ENCODE measurements at places on chromosomes 5 and 9.

- DNase-seq = no peak
These were observed 16.2 kb upstream of the ITGA1 start for GRCh38 chr5:52771343-52772039.

GRCh38 chr5:117638581-117638980 lies 1064.0 kb upstream of the SEMA6A start:
- no peak for DNase-seq

GRCh38 chr9:120780367-120780766 lies 12.8 kb downstream of the FBXW2 start:
- DNase-seq = no peak

DNA sequence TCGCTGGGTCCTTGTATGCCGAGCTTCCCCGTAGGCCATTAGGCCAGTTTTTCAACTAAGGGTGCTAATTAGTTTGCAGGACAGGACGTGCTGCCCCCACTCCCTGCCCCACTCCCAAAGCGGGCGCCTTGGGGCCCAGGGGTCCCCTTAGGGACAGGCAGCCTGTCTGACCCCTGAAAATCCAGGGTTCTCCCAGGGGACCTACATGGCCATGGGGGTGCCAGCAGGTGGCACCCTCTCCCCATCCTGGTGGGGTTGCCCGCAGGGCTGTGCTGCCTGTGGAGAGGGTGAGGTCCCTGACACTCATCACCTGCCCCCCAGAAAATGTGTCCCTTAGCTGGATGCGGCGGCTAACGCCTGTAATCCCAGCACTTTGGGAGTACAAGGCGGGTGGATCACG lies 8.5 kb upstream of the CCDC187 start:
- peak; percentile 44 for DNase-seq

- no peak for DNase-seq
These were observed 81.3 kb downstream of the ALDH7A1 start for GRCh38 chr5:126513703-126514102.

DNA sequence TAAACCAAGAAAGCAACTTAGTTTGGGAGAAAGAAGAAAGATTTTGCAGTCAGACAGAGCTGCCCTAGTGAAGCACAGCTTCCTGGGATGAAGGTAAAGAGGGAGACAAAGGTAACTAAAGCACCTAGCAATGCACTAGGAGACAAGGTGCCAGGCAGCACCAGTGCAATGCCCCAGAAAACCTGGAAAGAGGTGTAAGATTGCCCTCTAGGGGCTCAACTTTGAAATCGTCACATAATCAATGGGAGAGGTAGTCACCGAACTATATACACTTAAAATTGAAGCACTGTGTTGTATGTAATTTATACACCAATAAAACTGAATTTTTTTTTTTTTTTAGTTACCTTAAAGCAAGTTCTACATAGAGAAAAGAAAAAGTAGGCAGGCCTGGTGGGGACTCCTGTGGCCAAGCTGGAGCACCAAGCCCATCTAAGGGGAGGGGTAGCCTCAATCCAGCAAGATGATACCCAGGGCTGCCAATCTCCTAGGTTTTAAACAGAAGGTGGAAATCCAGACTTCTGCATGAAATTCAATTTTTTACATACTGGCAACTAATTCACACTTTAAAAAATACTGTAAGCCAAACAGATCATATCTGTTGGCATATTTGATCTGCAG lies 48.2 kb downstream of the CDK5RAP2 start:
- DNase-seq = peak; percentile 36

DNA sequence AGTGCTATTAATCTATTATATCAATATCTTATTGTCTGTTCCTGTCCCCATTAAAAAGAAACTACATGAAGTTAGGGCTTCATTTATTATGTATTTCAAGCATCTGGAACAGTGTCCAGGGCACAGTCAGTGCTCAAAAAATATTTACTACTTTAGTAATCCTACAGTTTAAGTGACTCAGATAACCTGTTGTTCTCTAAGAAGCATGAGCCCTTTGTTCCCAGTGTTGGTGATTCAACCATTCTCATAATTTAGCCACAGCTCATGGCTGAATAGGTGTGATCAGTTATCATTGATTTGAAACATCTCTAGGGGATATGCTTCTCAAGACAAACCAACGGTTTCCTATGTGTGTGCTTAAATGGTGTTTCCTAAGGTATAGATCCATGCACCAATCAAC lies 292.7 kb downstream of the TMEM167A start:
- no peak for DNase-seq

DNA sequence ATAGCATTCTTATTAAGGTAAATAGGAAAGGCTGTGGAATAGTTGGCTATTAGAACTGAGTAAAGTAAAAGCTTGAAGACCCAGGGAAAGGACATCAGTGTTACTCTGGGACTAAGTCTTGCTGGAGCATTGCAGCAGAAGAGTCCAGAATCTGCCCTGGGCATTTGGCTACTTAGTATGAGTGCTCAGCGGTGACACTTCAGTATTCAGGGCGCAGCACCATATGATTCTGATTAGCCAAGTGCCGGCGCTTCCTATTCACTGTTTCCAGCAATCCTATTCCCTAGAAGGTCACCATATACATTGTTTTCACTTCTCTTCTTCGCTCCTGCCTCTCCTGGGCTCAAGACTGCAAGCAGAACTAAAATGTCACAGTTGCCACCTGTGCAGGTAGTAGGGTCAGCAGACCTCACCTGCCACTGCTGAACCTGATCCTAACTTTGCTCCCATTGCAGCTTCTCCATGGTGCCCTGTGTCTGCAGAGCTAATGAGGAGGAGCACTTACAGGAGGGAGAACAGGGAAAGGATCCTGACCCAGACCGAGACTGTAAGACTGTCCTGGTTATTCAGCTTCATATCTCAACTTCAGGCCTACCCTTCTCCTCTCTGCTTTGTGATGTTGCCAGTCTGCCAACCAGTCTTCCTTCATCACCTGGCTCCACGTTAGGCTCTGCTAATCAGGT lies 313.6 kb upstream of the PIK3R1 start:
- DNase-seq = no peak

DNA sequence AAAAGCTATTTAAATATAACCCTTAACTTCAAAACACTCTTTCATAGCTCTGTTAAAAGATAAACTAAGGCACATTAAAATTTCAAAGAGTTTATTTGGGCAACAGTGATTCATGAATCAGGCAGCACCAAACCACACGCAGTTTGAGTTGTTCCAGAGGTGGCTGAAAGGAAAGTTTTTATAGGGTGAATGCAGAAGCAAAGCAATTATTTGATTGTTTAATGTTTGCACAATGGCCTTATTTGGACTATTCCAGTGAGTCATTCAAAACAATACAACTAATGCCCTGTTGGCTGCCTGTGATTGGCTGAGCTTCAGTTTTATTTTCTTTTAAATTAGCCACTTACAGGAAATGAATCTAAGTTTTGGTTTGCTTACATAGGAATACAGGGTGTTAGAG lies 125.3 kb downstream of the CEP120 start:
- no peak for DNase-seq

- DNase-seq = no peak
These were observed 47.7 kb upstream of the TLX3 start for GRCh38 chr5:171261361-171261760.

GRCh38 chr5:132867046-132867451 lies 607 bp downstream of the UQCRQ start:
- DNase-seq = no peak

DNA sequence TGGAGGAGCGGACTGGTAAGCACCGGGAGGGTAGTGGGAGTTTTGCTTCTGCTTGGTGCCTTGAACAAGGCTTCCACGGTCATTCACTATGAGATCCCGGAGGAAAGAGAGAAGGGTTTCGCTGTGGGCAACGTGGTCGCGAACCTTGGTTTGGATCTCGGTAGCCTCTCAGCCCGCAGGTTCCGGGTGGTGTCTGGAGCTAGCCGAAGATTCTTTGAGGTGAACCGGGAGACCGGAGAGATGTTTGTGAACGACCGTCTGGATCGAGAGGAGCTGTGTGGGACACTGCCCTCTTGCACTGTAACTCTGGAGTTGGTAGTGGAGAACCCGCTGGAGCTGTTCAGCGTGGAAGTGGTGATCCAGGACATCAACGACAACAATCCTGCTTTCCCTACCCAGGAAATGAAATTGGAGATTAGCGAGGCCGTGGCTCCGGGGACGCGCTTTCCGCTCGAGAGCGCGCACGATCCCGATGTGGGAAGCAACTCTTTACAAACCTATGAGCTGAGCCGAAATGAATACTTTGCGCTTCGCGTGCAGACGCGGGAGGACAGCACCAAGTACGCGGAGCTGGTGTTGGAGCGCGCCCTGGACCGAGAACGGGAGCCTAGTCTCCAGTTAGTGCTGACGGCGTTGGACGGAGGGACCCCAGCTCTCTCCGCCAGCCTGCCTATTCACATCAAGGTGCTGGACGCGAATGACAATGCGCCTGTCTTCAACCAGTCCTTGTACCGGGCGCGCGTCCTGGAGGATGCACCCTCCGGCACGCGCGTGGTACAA lies 556 bp downstream of the PCDHGC3 start:
- DNase-seq = peak; percentile 84

DNA sequence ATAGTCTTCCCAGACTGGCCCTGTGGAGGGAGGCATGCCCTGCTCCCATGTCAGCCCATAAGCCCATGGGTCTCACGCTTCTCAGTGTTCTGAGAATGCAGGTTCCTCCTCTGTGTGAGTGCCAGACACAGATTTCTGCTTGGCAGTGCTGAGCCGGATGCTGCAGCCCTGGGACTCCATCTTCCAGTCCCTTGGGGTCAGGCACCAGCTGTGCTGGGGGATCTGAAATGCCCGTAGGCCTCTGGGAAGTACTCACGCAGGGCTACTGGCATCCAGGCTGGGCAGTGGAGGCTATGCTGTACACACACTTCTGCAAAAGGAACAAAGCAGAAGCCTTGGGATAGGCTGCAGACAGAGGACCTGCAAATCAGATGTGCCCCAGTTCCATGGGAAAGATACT lies 1944.6 kb downstream of the EFNA5 start:
- DNase-seq = no peak

DNA sequence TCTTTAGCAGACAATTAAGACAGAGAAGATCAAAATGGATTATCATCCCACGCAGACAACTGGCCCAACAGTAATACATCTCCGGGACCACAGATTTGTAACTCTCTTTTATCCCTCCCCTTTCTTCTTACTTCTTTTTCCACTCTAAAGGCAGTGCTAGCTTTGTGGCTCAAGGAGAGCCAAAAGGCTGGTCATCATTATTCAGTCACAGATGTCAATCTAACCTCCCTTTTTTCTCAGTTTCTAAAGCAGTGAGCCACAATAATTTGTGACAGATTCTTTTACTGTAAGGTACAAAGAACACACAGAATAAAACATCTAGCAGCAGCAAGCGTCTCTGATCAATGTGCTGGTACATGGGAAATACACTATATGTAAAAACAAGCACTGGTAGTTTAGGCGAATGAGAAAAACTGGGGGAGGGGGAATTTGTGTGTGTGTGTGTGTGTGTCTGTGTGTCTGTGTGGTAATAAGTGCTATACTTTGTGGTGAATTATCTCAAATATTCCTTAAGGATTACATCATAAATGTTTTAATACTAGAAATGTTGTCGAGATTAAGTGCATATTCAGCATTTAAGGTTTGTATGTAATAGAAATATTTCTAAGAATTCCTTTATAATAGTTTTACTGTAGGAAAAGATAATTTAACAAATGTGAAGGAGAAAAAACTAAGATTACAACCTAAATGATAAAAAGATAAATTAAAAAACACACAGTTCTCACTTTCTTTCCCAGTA lies 140.2 kb downstream of the DENND1A start:
- no peak for DNase-seq

- DNase-seq = no peak
These were observed 833 bp downstream of the C5orf24 start for GRCh38 chr5:134846641-134846960.

GRCh38 chr5:90022711-90023053 lies 386.9 kb downstream of the CETN3 start:
- DNase-seq = no peak

GRCh38 chr9:37187713-37188439 lies 67.5 kb downstream of the ZCCHC7 start:
- DNase-seq = no peak

- DNase-seq = no peak
These were observed 91.2 kb downstream of the IRX2 start for GRCh38 chr5:2660315-2660714.

- DNase-seq = peak; percentile 63
These were observed 56.9 kb upstream of the COL15A1 start for GRCh38 chr9:98886691-98887229.

DNA sequence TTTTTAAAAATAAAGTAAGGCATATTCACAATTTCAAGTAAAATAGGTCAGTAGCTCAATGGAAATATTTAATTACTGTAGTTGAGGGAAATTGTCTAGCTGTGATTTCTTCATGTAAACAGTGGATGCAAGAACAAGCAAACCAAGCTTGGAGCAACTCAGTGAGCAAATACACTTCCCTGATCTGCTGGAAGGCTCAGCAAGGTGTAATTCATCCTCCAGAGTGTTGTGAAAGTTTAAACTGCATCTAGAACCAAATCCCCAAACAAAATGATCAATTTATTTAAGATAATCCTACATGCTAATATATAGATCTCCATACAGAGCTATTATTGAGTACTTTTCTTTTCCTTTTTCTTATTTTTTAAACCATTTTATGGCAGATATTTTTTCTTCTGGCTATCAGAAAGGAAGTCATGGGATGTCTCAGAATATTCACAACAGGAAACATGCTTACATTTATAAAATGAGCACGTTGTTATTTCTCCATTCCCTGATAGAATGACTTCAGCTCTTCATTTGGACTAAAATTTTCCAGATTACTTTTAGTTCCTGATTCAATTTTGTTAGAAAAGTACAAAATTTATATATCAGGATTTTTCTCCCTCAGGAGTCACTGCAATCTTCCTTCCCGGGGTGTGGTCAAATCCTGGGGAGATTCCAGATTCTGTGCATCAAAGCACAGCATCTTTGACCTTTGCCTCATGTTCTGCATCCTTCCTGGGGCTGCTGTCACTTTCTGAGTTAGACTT lies 219.2 kb upstream of the ELL2 start:
- no peak for DNase-seq

GRCh38 chr5:150551066-150551465 lies 43.1 kb downstream of the NDST1 start:
- DNase-seq = no peak

DNA sequence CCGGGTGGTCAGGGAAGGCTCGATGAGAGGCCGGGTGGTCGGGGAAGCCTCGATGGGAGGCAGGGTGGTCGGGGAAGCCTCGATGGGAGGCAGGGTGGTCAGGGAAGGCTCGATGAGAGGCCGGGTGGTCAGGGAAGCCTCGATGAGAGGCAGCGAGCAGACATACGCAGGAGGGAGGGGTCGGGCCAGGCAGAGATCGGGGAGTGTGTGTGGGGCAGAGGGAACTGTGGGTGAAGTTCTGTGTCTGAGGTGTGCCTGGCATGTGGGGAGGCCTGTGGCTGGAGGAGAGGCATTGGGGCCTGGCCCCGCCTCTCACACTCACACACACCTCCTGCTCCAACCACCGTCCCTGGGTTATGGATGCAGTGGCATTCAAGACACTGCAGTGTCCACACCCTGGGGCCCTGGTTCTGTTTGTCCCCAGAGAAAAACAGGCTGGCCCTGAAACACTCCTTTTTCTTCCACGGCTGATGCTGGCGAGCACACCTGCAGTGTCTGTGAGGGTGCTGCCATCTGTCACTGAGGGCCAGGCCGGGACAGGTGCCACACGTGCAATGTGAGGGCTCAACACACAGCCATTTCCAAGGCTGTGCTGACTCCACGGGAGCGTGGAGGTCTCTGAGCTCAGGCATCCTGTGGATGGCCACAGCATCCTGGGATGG lies 6.5 kb upstream of the PLEKHG4B start:
- DNase-seq = no peak

- no peak for DNase-seq
These were observed 56.3 kb downstream of the SEMA4D start for GRCh38 chr9:89441655-89441970.

- peak; percentile 75 for DNase-seq
These were observed 137.9 kb downstream of the FAM114A2 start for GRCh38 chr5:153900703-153901395.

GRCh38 chr5:176658817-176659511 lies 11.7 kb downstream of the TSPAN17 start:
- DNase-seq = peak; percentile 57
